Astrocyte (in vitro differentiated cells and primary cell): ENCODE measurements at places on chromosomes 4 and X.
A peak's percentile ranks its signal among the peaks of the same experiment; 100 is the strongest.

GRCh38 chrX:110180928-110181310, 137.0 kb downstream of the AMMECR1 start:
- DNase-seq: peak; percentile 49

DNA sequence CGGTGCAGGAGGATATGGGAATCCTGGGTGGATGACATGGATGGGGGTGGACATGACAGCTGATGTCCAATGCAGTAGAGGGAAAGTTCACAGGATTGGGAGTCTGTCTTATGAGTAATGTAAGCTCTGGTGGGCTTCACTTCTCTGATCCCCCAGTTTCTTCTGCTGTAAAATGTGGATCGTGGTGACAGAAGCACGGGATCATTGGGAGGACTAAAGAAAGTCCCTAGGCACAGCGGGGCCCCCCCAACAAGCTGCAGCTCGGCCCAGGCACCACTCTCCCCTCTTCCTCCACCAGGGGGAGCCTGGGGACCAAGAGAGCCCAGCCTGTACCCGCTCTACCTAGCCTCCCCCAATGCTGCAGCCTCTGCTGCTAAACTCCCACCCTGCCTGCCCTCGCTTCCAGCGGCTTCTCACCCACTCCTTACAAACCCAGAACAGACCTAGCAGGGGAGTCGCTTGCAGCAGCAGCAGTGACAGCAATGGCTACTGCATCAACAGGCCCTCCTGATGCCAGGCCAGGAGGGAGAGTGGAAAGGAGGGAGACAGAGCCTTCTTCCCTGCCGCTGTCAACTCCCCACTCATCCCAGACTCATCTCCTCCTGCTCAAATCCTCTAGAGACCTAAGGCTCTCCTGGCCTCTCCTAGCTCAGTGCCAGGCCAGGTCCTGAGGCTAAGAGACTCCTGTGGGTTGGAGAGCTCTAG, 36.1 kb upstream of the IQSEC2 start:
- DNase-seq: peak; percentile 8

DNA sequence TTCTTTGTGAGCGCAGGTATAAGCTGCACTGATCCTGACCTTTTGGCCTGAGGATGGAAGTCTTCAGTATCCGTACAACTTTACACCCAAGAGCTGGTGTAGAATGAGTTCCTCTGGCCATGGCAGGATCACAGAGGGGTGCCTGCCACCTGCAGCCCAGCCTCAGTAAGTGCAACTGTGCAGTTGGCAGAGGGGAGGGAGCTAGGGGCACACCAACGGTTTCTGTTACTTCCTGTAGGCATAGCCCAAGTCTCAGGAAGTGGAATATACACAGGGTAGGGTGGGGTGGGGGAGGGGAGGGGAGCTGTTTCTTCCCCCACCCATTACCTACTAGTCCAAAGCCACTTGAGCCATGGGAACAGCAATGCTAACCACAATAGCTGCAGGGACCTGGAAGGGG, 85.4 kb upstream of the GBA3 start:
- peak; percentile 18 for DNase-seq

- no peak for DNase-seq
Measured at GRCh38 chr4:53865054-53865453, 199.4 kb downstream of the CHIC2 start.

- DNase-seq: no peak
Measured at GRCh38 chrX:155966876-155967275, 30.6 kb upstream of the IL9R start.

- DNase-seq: no peak
Measured at GRCh38 chrX:154399527-154400368, 1.6 kb downstream of the RPL10 start.

GRCh38 chrX:73581002-73581628, 18.1 kb downstream of the CHIC1 start:
- DNase-seq: no peak

DNA sequence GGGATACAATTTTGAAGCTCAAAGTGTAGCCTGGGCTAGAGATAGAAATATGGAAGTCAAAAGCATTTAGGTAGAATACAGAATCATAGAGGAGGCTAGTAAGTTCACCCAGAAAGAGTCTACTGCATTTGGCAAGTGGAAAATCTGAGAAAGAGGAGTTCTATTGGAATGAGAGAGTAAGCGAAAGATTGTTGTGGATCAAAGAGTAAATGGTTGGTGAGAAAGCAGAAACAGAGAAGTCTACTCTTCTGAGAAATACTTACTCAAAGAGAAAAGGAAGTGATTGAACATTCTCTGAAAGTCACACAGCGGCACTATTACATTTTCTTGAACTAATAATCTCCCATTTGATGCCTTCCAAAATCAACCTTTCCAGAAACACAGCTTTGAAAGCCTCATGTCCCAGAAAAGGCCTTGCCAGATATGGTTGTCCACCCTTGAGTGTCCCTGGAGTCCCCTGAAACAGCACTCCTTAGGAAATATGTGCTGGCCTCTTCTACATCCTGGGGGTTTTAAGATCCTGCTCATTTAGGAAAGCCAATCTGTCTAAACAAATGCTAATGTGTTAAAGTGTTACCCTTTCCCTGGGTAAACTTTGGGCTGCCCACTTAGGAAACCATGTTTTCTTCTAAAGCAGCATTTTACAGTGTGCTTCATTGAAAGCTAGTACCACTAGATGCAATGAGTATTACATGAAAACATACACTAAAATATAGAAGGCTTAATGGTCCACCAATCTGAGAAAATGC, 132.6 kb downstream of the INPP4B start:
- DNase-seq: no peak

DNA sequence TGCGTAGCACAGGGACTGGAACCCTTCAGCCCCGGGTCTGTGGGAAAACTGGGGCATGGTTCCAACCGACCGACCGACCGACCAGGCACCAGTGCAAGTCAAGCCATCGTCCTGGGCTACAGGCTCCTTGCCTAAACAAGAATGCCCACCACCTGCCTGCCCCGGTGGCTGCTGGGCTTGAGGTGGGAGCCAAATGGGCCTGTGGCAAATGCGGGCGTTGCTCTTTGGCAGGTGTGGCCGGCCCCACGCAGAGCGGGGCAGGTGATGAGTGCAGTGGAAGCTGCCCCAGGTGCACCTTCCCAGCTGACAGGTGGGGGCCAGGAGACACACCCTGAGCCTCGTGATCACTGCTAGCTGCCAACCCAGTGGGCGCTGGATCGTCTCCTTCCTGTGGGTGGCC, 77.9 kb downstream of the MTMR1 start:
- no peak for DNase-seq

GRCh38 chr4:108567831-108568230, 52.5 kb upstream of the RPL34 start:
- no peak for DNase-seq

DNA sequence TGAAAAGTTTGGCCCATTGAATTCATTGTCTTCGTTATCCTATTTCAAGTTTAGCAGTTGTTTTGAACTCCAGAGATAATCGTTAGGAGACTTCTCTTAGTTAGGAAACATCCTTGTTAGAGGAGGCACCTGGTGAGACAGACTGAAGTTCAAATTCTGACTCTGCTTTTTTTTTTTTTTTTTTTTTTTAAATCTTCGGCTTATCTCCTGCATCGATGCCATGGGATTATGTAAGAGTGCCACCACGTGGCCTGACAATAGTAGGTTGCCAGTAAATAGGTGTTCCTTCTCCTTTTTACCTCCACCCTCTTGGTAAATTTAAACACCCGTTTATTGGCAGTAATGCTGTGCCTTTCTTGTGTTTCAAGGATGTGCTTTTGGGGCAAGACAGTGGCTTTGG, 149.3 kb downstream of the SOWAHB start:
- DNase-seq: no peak

GRCh38 chr4:98352940-98353339, 91.8 kb downstream of the RAP1GDS1 start:
- DNase-seq: no peak

GRCh38 chr4:94448815-94449375, 2.8 kb upstream of the PDLIM5 start:
- no peak for DNase-seq

DNA sequence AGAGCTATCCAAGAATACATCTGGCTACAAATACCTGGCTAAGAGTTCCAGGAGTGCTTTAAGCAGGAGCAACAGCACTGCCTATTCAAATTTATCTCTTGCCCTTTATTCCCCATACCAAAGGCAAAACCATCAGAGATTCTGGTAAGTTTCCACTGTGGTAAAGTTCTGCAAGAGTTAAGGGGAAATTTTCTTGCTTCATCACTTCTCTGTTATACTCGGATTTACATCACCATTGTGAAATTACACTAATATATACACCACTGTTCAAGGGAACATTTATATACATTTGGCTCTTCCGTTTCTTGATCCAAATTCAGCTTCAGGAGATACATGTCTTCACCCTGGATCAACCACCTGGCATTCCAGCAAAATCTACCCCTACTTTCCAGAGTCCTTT, 70.8 kb upstream of the PTPN13 start:
- DNase-seq: no peak

- DNase-seq: no peak
Measured at GRCh38 chr4:148170408-148171365, 271.5 kb downstream of the NR3C2 start.

- DNase-seq: no peak
Measured at GRCh38 chr4:184406958-184407391, 67.4 kb downstream of the IRF2 start.

DNA sequence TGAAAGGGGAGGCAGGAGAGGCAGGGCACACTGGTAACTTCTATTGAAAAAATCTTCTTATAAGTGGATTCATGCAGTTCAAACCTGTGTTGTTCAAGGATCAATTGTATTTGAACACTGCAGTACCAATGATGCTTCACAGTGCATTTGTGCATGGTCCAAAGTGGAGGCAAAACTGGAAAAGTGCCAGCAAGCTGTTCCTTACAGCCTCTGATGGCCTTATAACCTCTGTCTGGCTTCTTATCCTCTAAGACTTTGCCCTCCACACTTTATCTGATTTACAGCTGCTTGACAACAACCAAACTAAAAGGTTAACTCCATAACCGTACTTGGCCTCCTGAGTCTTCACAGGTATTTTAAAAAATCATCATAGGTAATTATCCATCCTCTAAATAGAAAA, 40.4 kb downstream of the MAGEB17 start:
- DNase-seq: no peak

DNA sequence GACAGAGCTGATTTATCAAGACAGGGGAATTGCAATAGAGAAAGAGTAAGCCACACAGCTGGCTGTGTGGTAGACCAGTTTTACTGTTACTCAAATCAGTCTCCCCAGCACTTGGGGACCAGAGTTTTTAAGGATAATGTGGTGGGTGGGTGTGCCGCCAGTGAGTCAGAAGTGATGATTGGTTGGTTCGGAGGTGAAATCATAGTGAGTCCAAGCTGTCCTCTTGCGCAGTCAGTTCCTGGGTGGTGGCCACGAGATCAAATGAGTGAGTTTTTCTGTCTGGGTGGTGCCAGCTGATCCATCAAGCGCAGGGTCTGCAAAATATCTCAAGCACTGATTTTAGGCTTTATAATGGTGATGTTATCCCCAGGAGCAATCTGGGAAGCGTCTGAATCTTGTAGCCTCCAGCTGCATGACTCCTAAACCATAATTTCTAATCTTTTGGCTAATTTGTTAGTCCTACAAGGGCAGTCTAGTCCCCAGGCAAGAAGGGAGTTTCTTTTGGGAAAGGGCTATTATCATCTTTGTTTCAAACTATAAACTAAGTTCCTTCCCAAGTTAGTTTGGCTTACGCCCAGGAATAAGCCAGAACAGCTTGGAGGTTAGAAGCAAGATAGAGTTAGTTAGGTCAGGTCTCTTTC, 44.0 kb upstream of the PPP1R2C start:
- no peak for DNase-seq

GRCh38 chr4:48589098-48589445, 99.0 kb downstream of the ZAR1 start:
- no peak for DNase-seq

- no peak for DNase-seq
Measured at GRCh38 chr4:3352941-3353594, 60.2 kb downstream of the RGS12 start.

- DNase-seq: peak; percentile 69
Measured at GRCh38 chr4:118154649-118155048, 120.4 kb downstream of the NDST3 start.

DNA sequence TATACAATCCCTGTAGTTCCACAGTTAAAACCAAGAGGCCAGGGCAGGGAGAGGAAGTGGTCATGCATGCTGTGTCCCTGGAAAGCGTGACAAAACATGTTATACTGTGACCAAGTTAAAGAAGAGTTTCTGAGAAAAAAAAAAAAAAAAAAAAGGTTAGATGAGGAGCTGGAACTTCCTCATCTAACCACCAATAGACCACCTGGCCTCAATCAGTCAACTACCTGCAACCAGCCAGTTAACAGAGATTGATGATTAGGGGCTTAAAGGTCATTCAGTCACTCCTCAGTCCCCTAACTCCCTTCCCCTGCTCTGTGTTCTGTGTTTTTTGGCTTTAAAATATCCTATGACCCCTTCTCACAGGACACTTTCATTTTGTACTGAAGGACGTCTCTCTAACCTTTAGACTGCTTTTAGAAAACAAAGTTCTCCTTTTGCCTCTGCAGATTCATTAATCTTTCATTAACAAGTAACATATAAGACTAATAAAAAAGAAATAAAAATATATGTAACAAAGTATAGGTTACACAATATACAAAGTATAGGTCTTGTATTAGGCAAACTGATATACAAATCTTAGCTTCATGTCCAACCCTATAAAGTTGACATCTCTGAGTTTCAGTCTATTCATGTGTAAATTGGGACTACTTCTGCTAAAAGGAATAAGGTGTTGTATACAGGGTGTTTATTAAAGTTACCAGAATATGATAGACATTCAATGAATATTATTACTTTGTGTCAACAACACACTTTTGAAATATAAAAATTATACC, 179.1 kb upstream of the NDST4 start:
- DNase-seq: no peak

- no peak for DNase-seq
Measured at GRCh38 chr4:150367326-150367725, 214.6 kb upstream of the MAB21L2 start.

GRCh38 chr4:1041147-1041935, 29.9 kb downstream of the FGFRL1 start:
- DNase-seq: peak; percentile 57
